CD4-positive, alpha-beta T cell treated with Interleukin-6 for 4 hours (primary cell): ENCODE measurements at places on chromosomes 3 and 15.

- no peak for DNase-seq
Observed at GRCh38 chr15:62545467-62546227, 380.6 kb upstream of the C2CD4B start.

DNA sequence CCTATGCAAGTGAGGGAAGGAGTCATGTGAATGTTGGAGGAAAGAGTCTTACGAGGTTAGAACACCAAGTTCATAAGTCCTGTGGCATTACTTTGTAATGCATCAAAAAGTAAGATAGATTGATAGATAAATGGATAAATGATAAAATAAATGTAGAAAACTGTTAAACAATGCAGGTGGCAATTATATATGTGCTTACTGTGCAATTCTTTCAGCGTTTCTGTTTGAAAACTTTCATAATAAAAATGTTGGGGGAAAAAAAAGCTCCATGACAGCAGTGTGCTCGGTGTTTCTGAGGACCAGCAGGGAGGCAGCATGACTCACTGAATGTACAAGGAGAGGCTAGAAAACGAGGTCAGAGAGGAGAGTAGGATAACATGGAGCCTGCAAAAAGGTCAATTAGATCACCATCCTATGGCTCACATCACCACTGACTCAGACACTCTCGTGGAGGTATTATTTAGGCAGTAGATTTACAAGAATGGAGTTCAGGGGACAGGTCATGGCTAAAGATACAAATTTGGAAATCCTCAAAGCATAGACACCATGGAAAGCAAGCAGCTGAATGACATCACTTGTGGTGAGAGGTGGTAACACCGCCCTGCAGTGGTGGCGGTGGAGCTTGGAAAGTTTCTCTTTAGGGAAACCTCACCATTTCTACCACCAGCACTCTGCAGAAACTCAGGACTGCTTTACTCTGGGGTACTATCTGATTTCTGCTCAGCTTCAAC, 219.8 kb downstream of the CTNNB1 start:
- no peak for DNase-seq

- no peak for DNase-seq
Observed at GRCh38 chr3:196175722-196176121, 35.5 kb downstream of the ZDHHC19 start.

DNA sequence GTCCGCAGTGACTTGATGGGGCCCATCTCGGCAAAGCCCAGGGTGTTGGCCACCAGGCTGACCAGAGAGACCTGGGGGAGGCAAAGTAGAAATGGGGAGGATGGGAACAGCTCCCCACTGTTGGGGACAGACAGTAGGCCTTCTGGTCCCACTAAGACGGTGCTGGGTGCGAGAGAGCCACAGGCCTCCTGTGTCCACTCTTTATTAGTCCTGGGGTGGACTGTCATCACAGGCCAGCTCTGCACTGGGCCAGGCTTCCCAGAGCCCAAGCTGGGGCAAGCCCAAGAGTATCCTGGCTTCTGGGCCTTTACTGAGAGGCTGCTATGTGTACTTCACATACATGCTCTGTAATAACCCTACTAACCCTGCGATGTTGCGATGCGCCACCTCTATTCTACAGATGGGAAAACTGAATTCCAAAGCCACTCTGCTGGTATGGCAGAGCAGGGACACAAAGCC, 66.4 kb downstream of the EXOG start:
- DNase-seq, result no peak

GRCh38 chr3:145079436-145079835, 1081.5 kb downstream of the PLOD2 start:
- DNase-seq, result no peak

DNA sequence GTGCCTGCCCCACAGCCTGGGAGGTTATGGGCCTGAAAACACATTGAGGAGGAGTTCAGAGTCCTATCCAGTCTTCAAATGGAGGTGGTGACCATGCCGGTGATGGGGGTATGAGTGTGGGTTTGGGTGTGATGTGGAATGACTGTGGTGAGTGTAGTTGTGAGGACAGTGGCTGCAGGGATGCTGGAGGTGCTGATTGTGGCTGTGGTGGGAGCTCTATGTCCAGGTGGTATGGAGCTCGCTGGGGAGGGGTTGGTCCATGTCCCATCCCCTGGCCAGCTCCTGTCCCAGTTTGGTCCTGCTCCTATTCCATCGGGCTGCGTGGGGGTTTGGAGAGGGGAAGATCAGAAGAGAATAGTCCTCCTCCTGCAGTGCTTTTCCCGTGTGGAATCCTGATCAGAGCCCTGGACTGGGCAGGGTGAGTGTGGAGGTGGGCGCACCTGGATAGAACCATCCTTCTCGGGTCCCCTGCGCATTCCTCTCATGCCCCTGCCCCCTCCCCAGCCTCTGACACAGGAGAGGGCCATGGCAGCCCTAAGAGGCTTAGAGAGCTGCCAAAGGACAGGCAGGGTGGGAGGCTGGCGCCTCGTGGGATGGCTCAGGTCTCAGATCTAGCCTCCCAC, 23.0 kb upstream of the GOLGA6C start:
- DNase-seq, result no peak

DNA sequence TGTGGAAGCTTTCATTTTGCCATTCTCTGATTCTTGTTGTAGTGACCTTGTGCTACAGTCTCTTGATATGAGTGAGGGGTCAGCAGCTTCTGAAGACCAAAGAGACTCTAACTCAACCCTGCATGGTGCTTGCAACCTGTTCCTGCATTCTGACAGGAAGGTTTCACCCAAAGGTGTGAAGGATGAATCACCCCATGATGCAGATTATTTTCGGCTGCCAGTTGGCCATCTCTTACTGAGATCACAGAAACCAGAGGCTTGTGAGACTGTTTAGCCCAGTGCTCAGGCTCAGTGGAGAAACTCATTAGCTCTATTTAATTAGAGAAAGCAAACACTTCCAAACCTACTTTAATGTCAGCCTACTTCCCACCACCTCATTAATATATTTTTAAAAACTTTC, 29.2 kb upstream of the TPRG1 start:
- DNase-seq, result peak; percentile 63

- no peak for DNase-seq
Observed at GRCh38 chr3:61061092-61061723, 190.0 kb downstream of the FHIT start.

DNA sequence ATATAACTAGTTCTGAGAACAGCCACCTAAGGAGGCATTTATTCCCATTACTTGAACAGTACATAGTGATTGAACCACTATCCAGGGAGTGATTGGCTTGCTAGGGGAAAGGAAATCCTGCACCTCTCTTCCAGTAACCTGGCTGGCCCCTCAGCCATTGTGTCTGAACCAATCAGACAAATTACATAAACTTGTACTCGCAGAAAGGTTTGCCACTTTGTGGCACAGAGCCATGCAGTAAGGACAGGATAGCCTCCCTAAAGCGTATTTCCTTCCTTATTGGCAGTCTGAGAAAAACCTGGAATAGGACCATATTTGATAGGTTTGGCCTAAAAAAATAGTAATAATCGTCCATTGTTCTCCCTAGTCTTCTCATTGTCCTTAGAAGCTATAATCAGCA, 19.0 kb downstream of the CMSS1 start:
- no peak for DNase-seq

DNA sequence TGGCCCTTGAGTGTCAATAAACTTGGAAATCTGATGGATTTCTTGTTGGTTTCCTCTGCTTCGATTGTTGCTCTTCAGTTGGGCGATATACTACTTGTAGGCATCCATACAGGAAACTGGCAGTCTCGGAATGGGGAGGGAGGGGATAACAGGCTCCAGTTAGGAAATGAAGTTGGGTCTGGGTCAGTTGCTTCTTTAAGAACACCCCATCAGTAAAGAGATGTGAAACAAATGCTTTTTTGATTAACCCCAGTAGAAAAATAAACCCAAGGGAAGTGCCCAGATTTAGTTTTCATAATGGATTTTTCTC, 681 bp downstream of the CHMP2B start:
- DNase-seq, result no peak

DNA sequence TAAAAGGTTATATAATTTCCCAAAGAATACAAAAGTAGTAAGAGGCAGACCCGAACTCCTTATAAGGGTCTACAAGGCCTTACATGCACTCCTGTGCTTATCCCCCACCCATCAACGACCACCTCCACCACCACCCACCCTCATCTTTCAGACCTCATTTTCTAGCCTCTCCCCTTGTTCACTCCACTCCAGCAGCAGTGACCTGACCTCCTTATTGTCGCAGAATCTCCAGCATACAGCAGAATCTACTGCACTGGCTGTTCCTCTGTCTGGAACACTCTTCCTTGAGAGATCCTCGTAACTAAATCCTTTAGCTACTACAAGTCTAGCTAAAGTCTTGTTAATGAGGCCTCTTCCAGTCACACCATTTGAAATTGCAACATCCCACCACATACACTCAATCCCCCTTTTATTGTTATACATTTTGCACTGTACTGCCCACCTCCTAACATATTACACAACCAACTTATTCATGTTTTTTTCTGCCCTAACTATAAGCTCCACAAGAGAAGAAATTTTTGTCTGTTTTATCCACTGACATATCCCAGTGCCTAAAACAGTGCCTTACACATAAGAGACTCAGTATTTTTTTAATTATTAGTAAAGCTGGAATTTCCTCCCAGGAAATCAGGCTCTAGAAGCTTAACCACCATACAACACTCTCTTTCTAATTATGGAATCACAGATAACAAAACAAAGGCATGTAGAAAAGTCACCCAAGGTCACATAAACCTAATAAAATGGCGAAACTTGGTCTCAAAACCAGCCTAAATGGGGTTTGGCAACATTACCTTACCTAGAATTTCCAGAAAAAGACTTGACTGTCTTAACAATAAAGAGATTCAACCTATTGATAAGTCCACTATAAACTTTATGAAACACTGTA, 40.2 kb downstream of the ZNF148 start:
- DNase-seq, result no peak

GRCh38 chr3:20060974-20061685, 20.9 kb downstream of the KAT2B start:
- peak; percentile 6 for DNase-seq

- DNase-seq, result no peak
Observed at GRCh38 chr3:12467746-12468145, 16.5 kb upstream of the TSEN2 start.

GRCh38 chr3:98691897-98692296, 71.2 kb upstream of the ST3GAL6 start:
- no peak for DNase-seq

DNA sequence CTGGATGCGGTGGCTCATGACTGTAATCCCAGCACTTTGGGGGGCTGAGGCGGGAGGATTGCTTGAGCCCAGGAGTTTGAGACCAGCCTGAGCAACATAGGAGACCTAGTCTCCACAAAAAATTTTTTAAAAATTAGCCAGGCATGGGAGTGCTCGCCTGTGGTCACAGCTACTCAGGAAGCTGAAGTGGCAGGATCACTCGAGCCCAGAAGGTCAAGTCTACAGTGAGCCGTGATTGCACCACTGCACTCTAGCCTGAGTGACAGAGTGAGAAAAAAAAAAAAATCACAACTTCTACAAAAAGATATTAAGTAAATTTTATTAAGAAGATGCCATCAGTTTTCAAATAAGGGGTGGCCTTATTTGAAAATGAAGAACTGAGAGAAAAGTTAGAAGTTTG, 11.9 kb upstream of the PLA2G4D start:
- no peak for DNase-seq

- DNase-seq, result peak; percentile 4
Observed at GRCh38 chr3:127821394-127821793, 921 bp downstream of the MGLL start.

GRCh38 chr3:22495791-22496190, 707.3 kb upstream of the UBE2E2 start:
- DNase-seq, result no peak

- no peak for DNase-seq
Observed at GRCh38 chr15:52552303-52552702, 16.5 kb downstream of the ARPP19 start.

DNA sequence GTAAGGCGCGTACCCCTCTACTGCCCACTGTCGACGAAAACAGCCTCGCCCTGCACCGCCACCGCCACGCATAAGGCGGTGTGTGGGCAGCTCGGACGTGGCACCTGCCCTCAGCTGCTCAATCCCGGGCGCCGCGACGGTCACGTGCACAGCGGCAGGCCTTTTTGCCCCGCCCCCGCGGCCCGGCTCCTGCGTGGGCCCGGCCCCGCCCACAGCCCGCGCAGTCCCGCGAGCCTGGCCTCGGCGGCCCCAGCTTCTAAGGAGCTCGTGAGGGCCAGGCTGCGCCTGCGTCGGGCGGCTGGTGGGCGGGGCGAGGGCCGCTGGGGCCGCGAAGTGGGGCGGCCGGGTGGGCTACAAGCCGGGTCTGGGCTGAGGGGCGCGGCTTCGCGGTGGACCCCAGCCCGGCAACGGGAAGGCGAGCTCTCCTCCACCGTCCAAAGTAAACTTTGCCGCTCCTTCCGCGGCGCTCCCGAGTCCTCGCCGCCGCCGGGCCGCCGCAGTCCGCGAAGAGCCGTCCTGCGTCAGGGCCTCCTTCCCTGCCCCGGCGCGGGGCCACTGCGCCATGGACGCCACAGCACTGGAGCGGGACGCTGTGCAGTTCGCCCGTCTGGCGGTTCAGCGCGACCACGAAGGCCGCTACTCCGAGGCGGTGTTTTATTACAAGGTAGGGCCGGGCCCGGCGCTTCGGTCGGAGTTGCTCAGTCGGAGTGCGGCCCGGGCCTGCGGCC, at the start of gene CAPN7:
Gene CAPN7, plus strand, starts transcription at position 313 of the 728 bp plus-strand sequence. Its CDS starts 250 bp downstream, at position 563.
- DNase-seq, result peak; percentile 96

GRCh38 chr3:11908981-11909698, 62.5 kb upstream of the TAMM41 start:
- peak; percentile 6 for DNase-seq

- DNase-seq, result peak; percentile 25
Observed at GRCh38 chr15:28106294-28107110, 7.4 kb upstream of the OCA2 start.

DNA sequence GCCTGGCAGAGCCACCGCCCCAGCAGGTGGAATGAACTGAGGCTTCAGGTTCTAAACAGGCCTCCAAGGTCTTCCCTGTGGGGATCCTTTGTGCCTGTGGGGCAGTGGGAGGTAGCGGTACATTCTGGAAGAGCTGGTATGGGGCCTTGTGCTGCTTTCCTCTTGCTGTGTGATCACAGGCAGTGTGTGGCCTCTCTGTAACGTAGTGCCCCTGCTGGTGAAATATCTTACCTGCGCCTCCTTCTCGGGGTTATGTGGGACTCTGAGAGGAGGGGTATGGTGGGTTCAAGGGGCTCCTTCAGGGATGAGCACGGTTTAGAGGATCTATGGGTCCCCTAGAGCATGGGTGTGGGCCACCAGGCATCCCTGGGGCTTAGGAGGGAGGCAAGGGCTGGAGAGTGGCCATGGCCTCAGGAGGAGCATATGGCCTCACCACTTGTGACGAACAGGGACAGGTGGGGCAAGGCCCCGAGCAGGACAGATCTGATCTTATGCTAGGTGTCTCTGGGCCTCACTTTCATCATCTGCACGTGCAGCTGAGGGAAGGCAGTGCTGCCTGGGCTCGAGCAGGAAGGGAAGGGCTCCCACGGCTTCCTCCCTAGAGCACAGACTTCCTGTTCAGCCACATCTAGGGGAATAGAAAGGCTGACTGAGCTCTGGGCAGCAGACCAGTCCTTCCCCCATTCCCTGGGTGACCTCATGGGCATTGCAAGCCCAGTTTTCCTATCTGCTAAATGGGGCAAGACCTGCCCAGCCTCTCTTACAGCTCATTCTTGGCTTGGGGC, 1.9 kb upstream of the ALS2CL start:
- peak; percentile 68 for DNase-seq

DNA sequence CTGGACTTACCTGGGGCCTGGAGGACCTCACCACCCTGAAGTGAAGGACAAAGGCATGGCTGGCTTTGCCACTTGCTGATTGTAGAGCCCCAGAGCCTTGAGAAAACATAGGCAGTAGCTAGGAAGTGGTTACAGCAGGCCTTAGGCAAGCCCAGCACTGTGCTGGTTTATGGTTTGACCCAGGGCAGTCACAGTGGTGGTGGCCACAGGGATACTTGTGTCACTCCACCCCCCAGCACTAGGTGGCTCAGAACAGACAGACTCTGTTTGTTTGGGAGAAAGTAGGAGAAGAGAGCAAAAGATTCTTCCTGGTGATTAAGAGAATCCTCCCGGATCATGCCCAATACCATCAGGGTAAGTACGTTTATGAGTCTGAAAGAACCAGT, 13.2 kb upstream of the COL8A1 start:
- DNase-seq, result no peak
